ENCODE measurements at places on chromosomes 6 and 20. TPM values are rescaled to one million over a fixed set of nuclear protein-coding genes. Genes with fewer than 3 reads are reported as not detected.

Gene ATP9A
- 0.68 TPM for polyA plus RNA-seq

Gene RPN2
- polyA plus RNA-seq: 244 TPM

Gene KIAA1755
- not detected for polyA plus RNA-seq

Gene OPRM1
- polyA plus RNA-seq: not detected

Gene CLPSL1
- polyA plus RNA-seq: not detected

Gene GJA10
- not detected for polyA plus RNA-seq

Gene CARMIL1
- polyA plus RNA-seq: 66.9 TPM

Gene LPA
- polyA plus RNA-seq: not detected

Gene TBX18
- polyA plus RNA-seq: not detected

GRCh38 chr6:113632220-113632864, 224.8 kb upstream of the MARCKS start:
- no peak for DNase-seq

GRCh38 chr20:19880256-19881079, 122.4 kb downstream of the RIN2 start:
- DNase-seq: no peak

DNA sequence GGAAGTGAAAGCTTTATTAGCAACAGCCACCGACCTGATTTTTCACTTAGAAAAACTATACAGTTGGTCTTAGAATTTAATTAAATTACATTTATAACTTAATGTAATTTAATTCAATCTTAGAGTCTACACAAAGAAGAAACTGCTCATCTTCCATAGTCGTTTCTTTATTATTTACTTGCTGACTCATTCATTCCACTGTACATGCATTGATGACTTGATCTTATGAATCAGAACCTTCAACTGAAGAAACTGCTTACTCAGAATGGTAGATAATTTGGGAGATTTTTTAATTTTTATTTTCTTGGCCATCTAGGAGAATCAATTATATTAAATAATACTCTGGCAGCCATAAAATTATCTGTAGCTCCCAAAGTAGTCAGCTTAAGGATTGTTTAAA, 1021.6 kb upstream of the FLRT3 start:
- no peak for DNase-seq

- no peak for DNase-seq
Measured at GRCh38 chr20:57175397-57176010, 90.9 kb downstream of the BMP7 start.

DNA sequence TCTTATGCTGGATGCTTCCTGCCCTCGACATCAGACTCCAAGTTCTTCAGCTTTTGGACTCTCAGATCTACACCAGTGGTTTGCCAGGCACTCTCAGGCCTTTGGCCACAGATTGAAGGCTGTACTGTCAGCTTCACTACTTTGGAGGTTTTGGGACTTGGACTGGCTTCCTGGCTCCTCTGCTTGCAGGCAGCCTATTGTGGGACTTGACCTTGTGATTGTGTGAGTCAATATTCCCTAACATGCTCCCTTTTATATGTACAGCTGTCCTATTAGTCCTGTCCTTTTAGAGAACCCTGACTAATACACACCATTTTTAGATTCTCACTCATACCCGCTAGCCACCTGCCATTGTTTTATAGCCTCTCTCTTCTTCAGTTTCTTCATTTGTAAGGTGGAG, 382.1 kb upstream of the TSHZ2 start:
- no peak for DNase-seq

GRCh38 chr20:38950254-38950653, 11.9 kb upstream of the DHX35 start:
- no peak for DNase-seq

GRCh38 chr6:162069995-162070394, 657.6 kb downstream of the PRKN start:
- no peak for DNase-seq

DNA sequence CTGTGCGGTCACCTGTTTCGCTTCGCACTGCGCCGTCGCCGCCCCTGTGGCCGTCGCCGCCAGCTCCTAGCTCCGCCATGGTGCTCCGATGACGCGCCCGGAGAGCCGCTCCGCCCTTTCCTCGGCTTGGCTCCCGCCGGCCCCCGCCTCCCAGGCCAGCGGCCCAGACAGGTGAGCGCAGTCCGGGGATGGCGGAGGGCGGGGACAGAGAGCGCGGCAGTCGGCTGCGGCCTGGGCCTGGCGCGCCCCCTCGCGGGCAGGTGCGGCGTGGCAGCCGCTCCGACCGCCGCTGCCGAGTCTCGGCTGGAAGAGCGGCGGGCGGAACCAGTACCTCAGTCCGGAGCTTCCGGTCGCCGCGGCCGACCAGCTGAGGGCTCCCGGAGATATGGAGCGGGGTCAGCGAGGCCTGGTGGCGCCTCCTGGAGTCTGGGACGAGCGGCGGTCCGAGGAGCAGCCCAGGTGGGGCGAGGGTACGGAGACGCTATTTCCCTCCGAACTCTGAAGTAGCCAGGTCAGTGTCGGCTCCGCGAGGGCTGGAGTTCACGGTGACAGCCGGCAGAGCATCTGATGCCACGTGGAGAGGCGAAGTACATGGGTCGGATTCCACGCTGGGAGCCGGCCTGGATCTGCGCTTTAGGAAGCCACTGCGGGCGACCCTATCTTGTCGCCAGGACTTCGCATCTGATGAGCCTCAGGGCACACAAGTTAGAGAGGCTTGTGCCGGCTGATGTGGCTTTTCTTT, at the start of gene MAP7:
Gene MAP7, minus strand, starts transcription at position 93 of the 742 bp plus-strand sequence. Its CDS starts 14 bp downstream, at position 79.
- DNase-seq: peak; percentile 96

GRCh38 chr20:11807054-11808048, 110.3 kb upstream of the BTBD3 start:
- DNase-seq: no peak

GRCh38 chr20:21564127-21564773, 50.4 kb upstream of the NKX2-2 start:
- no peak for DNase-seq

DNA sequence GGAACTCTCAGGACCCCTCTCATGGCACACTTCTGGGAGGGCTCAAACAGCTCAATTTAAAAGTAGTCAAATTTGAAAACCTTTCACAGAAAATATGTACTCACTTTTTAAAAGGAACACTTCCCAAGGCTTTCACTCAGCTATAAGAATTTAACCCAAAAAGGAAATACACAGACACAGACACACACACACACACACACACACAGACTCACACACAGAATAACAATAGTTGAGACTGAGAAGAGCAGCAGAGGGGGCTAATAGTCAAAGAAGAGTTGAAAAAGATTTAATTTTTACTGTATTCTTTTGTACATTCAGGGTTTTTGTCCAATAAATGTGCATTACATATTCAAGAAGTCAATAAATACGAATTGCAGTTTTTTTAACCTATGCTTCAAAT, 211.4 kb downstream of the HACE1 start:
- DNase-seq: no peak

- DNase-seq: no peak
Measured at GRCh38 chr6:104462811-104463599, 396.7 kb downstream of the HACE1 start.

DNA sequence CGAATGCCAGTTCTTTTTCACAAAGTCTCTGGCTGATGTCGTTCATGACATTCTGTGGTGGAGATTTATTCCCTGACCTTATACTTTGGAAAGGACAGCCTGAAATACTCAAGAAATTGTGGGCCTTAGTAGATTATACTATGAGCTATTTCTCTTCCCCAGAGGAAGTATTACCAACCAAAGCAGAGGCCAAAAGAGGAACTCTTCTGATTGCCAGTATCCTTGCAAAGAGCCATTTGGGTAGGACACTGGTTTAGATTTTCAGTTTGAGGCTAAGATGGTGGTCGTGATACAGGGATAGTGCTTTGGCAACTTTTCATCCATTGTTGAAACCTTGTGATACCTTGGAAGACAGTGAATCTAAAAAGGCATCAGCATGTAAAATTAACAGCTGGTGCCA, 327.3 kb downstream of the HACE1 start:
- no peak for DNase-seq

- DNase-seq: no peak
Measured at GRCh38 chr20:60053125-60053817, 95.0 kb downstream of the CDH26 start.

- DNase-seq: no peak
Measured at GRCh38 chr6:37187321-37188022, 17.5 kb downstream of the PIM1 start.

DNA sequence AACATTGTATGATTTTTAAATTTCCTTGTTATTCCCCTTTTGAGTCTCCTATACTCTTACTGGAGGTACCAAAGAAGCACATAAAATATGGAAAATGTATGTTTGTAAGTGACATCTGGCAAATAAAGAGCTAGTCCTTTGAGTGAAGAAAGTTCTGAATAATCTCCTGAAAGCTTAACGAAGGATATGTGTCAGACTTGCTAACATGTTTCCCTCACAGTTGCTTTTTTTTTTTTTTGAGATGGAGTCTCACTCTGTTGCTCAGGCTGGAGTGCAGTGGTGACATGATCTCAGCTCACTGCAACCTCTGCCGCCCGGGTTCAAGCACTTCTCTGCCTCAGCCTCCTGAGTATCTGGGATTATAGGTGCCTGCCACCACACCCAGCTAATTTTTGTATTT, 63.6 kb downstream of the STK4 start:
- DNase-seq: no peak

DNA sequence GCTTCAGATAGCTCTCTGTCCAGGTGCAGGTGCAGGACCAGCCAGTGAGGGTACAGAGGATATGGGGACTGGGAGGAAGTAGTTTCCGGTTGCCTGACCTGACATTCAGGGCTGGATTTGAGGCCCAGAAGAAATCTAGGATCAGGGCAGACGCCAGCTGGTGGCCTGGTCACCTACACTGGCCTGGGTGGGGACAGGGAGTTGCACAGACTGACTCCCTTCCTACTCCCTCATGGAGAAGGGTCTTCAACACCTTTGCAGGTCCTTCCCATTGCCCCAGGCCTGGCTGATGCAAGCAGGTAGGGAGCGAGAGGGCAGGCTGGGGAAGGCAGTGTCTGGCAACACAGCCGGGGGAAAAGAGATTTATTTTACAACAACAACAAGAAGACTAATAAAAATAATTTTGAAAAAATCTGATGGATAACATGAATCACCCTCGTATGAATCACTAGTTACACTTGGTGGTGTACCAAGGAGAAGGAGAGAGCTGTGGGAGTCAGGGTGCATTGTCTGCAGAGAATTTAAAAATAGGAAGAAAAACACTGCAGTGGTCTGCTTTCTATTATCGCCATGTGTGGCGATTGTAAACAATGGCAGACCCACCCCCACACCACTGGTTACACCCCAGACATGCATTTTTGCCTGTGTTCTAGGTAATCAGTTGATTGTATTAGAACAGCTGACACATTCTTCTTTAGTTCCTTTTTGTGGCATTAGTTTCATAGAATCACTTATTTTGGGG, 62.3 kb upstream of the SNX9 start:
- DNase-seq: no peak

GRCh38 chr6:135382182-135382628, 115.3 kb downstream of the AHI1 start:
- no peak for DNase-seq

Measured in GM23338 (cell line).